ENCODE measurements at places on chromosomes 2 and 18.

DNA sequence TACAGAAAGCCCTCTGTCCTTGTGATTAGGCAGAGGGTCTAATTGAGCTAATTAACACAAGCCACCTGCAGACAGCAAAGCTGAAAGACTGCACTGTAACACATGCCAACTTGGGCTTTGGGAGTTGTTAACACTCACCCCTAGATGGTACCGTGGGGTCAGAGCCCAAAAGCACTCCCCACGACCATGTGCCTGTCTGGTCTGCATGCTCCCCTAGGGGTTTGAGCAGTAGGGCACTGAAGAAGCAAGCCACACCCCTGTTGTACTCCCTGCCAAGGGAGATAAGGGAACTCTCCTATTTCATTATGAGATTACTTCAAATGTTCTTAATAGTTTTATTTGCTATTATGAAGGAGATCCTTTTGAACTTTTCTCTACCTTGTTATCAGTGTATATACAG is 560.1 kb upstream of the FSHR start:
- H3K4me1 ChIP-seq = no peaks in the 10 kb centered on the region
- no peak for DNase-seq
- H3K36me3 ChIP-seq = peaks cover 2% of the 10 kb centered on the region
- no peak overlapping the region for H3K4me3 ChIP-seq

DNA sequence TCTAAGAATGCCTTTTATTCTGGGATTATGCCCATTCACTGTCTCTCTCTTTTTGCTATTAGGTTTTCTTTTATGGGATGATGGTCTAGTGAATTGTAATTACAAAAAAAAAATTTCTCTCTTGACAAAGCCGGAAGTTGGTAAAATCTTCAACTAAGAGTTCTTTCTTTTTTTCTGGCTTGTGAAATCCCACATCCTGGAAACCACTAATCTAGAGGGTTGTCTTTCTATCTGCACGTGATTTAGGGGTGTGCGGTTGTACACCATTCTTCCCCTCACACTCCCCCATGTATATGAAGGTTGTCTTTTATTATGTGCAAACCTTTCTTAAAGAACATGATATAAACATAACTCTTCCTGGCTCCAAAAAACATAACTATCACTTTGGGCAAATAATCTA is 52.0 kb downstream of the GATA6 start:
- H3K27ac ChIP-seq = no peak overlapping the region
- H3K4me3 ChIP-seq = peak overlapping the region; percentile 7
- peaks cover 21% of the 10 kb centered on the region for H3K4me1 ChIP-seq
- peaks cover 8% of the 10 kb centered on the region for H3K27me3 ChIP-seq
- H3K36me3 ChIP-seq = no peaks in the 10 kb centered on the region
- DNase-seq = no peak

- no peaks in the 10 kb centered on the region for H3K4me1 ChIP-seq
- peaks cover 28% of the 10 kb centered on the region for H3K27me3 ChIP-seq
- H3K36me3 ChIP-seq = no peaks in the 10 kb centered on the region
- no peak overlapping the region for H3K4me3 ChIP-seq
Observed at GRCh38 chr2:227191367-227191766, 26.9 kb downstream of the COL4A3 start.

GRCh38 chr2:218072002-218072401 is 2.9 kb downstream of the RUFY4 start:
- no peak for DNase-seq
- H3K27ac ChIP-seq = no peak overlapping the region
- no peaks in the 10 kb centered on the region for H3K4me1 ChIP-seq

- H3K4me3 ChIP-seq = peak overlapping the region; percentile 57
- H3K36me3 ChIP-seq = no peaks in the 10 kb centered on the region
- peaks cover 69% of the 10 kb centered on the region for H3K4me1 ChIP-seq
- H3K27ac ChIP-seq = peak overlapping the region; percentile 54
- no peaks in the 10 kb centered on the region for H3K27me3 ChIP-seq
Observed at GRCh38 chr2:134679294-134679693, 39.5 kb downstream of the TMEM163 start.

GRCh38 chr18:36297417-36298125 is at the start of gene FHOD3:
Gene FHOD3 (plus strand): TSS chr18:36297713. CDS start chr18:36297836, 123 bp downstream.
- no peaks in the 10 kb centered on the region for H3K36me3 ChIP-seq
- no peak within 1 kb of the TSS for H3K4me3 ChIP-seq
- H3K4me1 ChIP-seq = no peaks in the 10 kb centered on the region
- no peak within 1 kb of the TSS for H3K27ac ChIP-seq
- H3K27me3 ChIP-seq = peaks cover 19% of the 10 kb centered on the region

- H3K36me3 ChIP-seq = no peaks in the 10 kb centered on the region
- H3K27me3 ChIP-seq = no peaks in the 10 kb centered on the region
- no peaks in the 10 kb centered on the region for H3K4me1 ChIP-seq
- no peak overlapping the region for H3K27ac ChIP-seq
- DNase-seq = no peak
- no peak overlapping the region for H3K4me3 ChIP-seq
Observed at GRCh38 chr18:30404422-30404821, 638.1 kb downstream of the DSC3 start.

- no peak overlapping the region for H3K27ac ChIP-seq
- no peaks in the 10 kb centered on the region for H3K36me3 ChIP-seq
- no peak for DNase-seq
- no peaks in the 10 kb centered on the region for H3K4me1 ChIP-seq
- H3K4me3 ChIP-seq = no peak overlapping the region
Observed at GRCh38 chr2:118808429-118808809, 39.0 kb downstream of the EN1 start.

GRCh38 chr2:60926741-60927552 is 45.6 kb downstream of the REL start:
- peaks cover 42% of the 10 kb centered on the region for H3K4me1 ChIP-seq
- H3K27ac ChIP-seq = peak overlapping the region; percentile 66
- DNase-seq = peak; percentile 67
- H3K36me3 ChIP-seq = peaks cover 35% of the 10 kb centered on the region
- no peaks in the 10 kb centered on the region for H3K27me3 ChIP-seq
- H3K4me3 ChIP-seq = peak overlapping the region; percentile 45

- DNase-seq = no peak
- no peaks in the 10 kb centered on the region for H3K36me3 ChIP-seq
- peaks cover 8% of the 10 kb centered on the region for H3K4me1 ChIP-seq
- peak overlapping the region; percentile 75 for H3K27ac ChIP-seq
- H3K4me3 ChIP-seq = no peak overlapping the region
Observed at GRCh38 chr18:79460481-79461300, 65.0 kb downstream of the NFATC1 start.

DNA sequence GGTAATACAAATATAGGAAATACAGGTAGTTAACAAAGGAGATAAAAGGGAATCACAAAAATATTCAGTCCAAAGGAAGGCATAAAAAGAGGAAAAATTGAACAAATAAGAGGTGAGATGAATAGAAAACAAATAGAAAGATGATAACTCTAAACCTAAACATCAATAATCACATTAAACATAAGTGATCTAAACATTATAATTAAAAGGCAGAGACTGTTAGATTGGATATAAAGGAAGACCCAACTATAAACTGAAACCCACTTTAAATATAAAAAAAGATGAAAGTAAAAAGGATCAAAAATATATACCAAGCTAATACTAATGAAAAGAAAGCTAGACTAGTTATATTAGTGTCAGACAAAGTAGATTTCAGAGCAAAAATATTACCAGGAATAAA is 152.3 kb downstream of the ZBTB7C start:
- H3K4me1 ChIP-seq = no peaks in the 10 kb centered on the region
- peaks cover 32% of the 10 kb centered on the region for H3K27me3 ChIP-seq
- H3K4me3 ChIP-seq = no peak overlapping the region
- H3K27ac ChIP-seq = no peak overlapping the region
- peaks cover 5% of the 10 kb centered on the region for H3K36me3 ChIP-seq
- DNase-seq = no peak

GRCh38 chr2:240948086-240948485 is 42.0 kb downstream of the CROCC2 start:
- H3K36me3 ChIP-seq = no peaks in the 10 kb centered on the region
- peak; percentile 23 for DNase-seq
- H3K27ac ChIP-seq = no peak overlapping the region
- peaks cover 2% of the 10 kb centered on the region for H3K27me3 ChIP-seq

GRCh38 chr2:196131949-196132925 is 39.1 kb downstream of the STK17B start:
- H3K4me1 ChIP-seq = peaks cover 5% of the 10 kb centered on the region
- no peak for DNase-seq
- H3K36me3 ChIP-seq = peaks cover 63% of the 10 kb centered on the region
- H3K27me3 ChIP-seq = no peaks in the 10 kb centered on the region

DNA sequence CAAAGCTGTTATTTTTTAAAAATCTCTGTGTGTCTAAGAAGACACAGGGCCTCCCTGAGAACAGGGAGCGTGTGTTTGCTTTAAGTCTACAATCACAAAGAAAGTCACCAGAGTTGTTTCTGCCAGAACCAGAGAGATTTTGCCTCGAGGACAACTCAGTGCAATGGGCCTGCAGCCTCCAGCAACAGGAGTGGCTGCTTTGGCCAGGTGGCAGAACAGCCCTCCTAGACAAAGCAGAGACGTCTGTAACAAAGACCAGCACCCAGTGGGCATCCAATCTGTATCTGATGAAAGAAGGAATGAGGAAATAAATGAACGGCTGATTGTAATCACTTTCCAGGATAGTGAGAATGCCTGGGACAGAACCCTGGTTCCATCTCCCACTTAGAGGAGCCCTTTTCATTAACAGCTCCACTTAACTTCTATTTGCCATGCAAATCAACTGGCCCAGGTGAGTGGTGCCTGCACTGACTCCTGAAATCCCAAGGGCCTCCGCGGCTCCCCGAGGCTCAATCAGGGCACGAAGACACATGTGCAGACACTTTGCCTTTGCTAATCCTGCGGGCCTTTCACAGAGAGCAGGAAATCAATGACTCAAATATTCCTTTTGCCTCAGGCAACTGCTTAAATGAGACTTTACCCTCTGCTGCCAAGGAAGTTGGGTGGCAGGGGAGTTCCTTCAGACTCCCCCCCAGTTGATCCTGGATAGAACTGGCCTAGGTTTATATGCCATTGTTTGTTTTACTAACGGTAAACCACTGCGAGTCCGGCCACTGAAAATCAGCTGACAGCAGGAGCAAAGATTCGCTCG is 146.5 kb downstream of the CABLES1 start:
- H3K4me1 ChIP-seq = peaks cover 12% of the 10 kb centered on the region
- DNase-seq = no peak
- H3K36me3 ChIP-seq = peaks cover 6% of the 10 kb centered on the region
- H3K27me3 ChIP-seq = no peaks in the 10 kb centered on the region
- no peak overlapping the region for H3K27ac ChIP-seq

GRCh38 chr2:20138696-20139095 is 86.2 kb downstream of the SDC1 start:
- no peak for DNase-seq
- no peaks in the 10 kb centered on the region for H3K4me1 ChIP-seq
- H3K27me3 ChIP-seq = peaks cover 13% of the 10 kb centered on the region
- H3K36me3 ChIP-seq = no peaks in the 10 kb centered on the region

DNA sequence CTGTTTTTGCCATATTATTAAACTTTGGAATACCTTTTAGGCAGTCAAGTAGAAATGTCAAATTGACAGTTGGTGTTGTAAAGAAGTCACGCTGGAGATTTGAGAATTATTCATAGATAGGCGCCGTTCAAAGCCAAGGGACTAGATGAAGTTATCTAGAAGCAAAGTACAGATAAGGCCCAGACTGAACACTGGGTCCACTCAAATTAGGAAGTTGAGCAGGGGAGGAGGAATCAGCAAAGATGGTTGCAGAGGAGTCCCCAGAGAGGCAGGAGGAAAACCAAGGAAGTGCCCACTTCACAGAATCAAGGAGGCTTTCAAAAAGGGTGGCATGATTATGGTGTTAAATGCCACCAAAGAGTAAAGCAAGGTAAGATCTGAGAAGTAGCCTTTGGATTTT is 9.6 kb upstream of the ALS2 start:
- H3K27me3 ChIP-seq = peaks cover 21% of the 10 kb centered on the region
- no peak for DNase-seq

DNA sequence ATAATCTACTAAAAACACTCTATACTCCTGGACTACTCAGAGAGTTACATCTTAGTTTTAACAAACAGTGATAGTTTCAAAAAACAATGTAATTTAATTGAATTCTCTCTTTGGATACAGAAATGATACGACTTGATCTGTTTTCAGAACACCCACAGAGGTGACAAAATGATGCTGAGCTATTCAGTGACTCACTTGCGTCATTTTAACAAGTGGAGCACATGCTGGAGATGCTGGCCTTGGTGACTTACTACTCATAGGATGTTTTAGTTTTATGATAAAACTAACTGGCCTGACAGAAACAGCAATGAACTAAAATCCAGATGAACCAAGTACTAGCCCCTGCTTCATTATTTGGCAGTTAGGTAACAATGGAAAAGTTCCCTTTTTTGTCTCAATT is 101.3 kb upstream of the ITGB6 start:
- H3K36me3 ChIP-seq = peaks cover 38% of the 10 kb centered on the region
- DNase-seq = peak; percentile 65
- H3K27me3 ChIP-seq = no peaks in the 10 kb centered on the region
- H3K4me1 ChIP-seq = peaks cover 57% of the 10 kb centered on the region
- peak overlapping the region; percentile 86 for H3K27ac ChIP-seq

All from natural killer cell treated with Interleukin-12 subunit alpha and Interleukin-12 subunit beta and Interleukin-15 and Interleukin-18, amount 100 ng/mL, for 72 hours (primary cell).